ENCODE measurements at places on chromosomes 2 and 18. TPM values are rescaled to one million over a fixed set of nuclear protein-coding genes. Genes with fewer than 3 reads are reported as not detected.
A peak's percentile ranks its signal among the peaks of the same experiment; 100 is the strongest.

- DNase-seq = no peak
- H3K27ac ChIP-seq = no peak overlapping the region
- H3K36me3 ChIP-seq = no peaks in the 10 kb centered on the region
- H3K4me3 ChIP-seq = no peak overlapping the region
- no peaks in the 10 kb centered on the region for H3K4me1 ChIP-seq
These were observed 511.8 kb downstream of the CPS1 start for GRCh38 chr2:211068108-211068780.

DNA sequence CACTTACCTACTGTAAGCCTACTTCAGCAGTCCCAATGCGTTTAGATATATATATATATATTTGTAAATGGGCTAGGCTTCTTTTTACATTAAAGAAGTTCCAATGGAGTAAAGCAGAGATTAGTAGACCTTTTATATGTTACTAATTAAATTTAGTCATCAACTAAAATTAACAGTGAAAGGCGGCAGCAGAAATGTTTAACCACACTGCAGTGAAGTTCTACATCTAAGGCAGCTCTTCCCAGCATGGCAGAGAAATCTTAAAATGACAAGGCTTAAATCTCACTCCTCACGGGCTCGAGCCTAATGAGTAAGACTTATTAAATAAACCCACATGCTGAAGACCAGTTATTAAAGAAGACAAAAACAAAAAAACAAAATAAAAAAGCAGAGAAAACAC is 19.1 kb upstream of the KANSL1L start:
- H3K4me1 ChIP-seq = no peaks in the 10 kb centered on the region
- no peaks in the 10 kb centered on the region for H3K27me3 ChIP-seq
- no peak overlapping the region for H3K27ac ChIP-seq

DNA sequence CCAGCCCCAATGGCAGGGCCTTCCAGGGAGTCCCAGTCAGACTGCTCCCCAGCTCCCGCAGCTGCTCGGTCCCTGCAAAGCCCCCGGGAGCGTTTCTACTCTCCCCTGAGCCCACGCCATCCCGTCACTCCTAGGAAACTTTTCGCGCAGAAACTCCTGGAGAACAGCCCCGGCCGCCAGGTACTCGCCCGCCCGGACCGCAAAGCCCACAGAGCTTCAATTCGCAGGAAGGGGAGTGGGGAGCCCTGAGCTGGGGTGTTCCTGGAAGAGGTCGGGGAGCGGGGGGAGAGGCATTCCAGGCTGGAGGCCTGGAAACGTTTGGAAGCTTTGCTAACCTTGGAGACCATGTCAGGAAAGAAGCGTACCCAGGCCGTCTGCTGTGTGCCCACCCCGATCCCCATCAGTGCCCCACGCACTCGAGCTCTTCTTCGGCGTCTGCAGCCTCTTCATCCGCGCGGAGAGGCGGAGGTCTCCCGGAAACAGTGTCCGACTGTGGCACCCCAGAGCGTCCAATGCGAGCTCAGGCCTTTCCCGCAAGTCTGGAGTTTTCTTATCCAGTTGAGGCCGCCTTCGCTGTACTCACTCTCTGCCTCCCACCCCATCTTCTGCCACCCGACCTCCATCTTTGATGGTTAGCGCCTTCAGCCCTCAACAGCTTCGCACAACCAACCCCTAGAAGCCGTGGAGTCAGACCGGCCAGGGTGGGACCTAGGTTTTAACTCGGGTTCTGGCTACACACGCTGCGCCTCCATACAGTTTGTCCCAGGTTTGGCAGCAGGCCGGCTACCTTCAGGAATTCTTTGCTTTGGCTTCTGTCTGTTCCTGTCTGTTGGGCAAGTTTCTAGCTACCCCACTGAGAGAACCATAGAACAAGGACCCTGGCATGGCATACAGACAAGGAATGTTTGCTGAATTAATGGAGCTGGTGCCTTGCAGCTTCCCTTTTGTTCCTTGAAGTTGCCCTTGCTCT is 3.7 kb downstream of the PCGF1 start:
- DNase-seq = no peak
- H3K27me3 ChIP-seq = peaks cover 57% of the 10 kb centered on the region
- H3K27ac ChIP-seq = no peak overlapping the region
- H3K4me3 ChIP-seq = peak overlapping the region; percentile 59
- peaks cover 24% of the 10 kb centered on the region for H3K36me3 ChIP-seq

DNA sequence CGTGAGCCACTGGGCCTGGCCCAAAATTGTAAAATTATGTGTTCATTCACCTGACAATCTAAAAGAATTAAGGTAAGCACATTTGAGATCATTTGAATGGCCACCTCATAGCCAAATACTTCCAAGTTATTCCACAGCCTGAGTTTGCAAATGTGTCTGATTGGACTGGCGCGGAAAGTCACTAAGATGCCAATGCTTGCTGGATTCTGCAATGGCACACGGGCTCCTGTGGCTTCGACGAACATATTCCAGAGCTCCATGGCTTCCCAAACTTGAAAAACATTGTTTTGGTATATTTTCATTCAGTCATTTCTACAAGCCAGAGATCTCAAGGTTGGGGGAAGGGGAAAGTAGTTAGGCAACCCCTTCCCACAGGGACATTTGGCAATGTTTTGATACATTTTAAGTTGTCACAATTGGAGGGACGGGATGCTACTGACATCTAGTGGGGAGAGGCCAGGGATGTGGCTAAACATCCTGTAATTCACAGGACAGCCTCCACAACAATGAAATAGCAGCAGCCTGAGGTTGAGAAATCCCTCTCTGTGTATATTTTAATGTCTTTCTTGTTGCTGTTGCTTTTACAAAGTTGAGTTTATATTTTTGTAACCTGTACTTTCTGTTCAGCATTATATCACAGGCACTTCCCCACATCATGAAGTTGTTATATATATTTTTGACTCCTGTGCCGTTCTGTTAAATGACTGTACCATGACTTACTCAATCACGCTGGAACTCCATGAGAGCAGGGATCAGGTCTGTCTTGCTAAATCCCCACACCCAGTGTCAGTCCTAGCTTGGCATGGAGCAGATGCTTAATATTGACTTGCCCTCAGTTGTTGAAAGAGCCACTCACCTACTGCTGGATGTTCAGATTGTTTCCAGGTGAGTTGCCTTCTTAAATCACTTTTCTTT is 56.9 kb downstream of the COL4A4 start:
- H3K27ac ChIP-seq = no peak overlapping the region
- no peaks in the 10 kb centered on the region for H3K36me3 ChIP-seq
- peak; percentile 73 for DNase-seq
- no peaks in the 10 kb centered on the region for H3K4me1 ChIP-seq

- DNase-seq = peak; percentile 51
- no peak within 1 kb of the TSS for H3K27ac ChIP-seq
- H3K4me1 ChIP-seq = peaks cover 23% of the 10 kb centered on the region
- H3K27me3 ChIP-seq = peaks cover 70% of the 10 kb centered on the region
- H3K36me3 ChIP-seq = no peaks in the 10 kb centered on the region
These were observed at the start of gene GATA6 for GRCh38 chr18:22169011-22169888. GATA6 (plus strand) TSS chr18:22169589; CDS start chr18:22171145, 1,556 bp downstream.

The RNF181 gene
- total RNA-seq = 96.1 TPM
